ENCODE measurements at places on chromosomes 5 and 9.

DNA sequence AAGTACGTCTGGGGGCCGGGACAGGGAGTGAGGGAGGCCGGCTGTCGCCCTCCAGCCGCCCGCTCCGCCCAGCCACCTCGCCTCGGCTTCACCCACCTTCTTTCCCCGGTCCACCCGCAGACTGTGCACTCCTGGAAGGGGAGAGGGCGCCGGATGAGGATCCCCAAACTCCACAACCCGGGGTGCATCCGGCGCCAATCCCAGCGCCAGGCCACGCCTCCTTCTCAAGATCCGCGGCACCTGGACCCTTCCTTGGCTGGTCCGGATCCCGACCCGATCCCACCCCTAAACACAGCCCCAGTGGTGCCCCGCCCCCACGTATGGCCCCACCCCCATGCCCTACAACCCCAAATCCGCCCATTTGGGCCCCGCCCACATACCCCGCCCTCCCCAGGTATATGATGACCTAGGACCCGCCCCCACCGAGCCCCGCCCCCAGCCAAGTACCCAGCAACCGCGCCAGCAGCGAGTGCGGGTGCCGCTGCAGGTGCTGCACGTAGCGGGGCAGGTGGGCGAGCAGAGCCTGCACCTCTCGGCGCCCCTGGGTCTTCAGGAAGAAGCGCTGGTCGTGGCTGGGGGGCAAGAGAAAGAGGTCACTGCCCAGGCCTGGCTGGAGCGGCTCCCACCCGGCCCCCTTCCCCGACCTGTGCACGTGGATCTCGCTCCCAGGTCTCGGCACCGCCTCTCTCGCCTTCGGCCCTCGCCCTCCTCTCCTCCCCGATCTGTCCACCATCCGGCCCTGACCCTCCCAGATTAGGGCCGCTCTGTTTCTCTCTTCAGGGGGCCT lies 3.2 kb downstream of the PIP5KL1 start:
- peak; percentile 64 for DNase-seq

DNA sequence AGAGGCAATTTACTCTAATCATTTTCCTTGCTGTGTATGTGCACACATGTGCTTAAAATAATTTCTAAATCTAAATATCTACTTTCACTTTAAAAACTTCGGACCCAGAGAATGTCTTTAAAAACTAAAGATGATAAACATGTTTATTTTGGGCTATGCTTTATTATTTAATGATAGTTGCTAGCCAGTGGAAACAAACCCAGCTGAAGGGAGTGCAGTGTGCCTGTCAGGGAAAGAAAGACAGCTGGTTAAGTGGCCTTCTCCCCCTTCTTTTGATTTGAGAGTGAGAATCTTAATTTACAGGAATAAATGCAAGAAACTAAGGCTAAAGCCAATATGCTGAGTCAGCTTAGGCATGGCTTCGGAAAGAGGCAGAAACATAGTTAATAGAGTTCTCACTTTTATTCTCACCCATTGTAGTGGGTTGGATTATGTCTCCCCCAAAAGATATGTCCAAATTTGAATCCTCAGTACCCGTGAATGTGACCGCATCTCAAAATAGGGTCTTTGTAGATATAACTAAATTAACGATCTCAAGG lies 111.4 kb downstream of the DCP2 start:
- DNase-seq, result no peak

DNA sequence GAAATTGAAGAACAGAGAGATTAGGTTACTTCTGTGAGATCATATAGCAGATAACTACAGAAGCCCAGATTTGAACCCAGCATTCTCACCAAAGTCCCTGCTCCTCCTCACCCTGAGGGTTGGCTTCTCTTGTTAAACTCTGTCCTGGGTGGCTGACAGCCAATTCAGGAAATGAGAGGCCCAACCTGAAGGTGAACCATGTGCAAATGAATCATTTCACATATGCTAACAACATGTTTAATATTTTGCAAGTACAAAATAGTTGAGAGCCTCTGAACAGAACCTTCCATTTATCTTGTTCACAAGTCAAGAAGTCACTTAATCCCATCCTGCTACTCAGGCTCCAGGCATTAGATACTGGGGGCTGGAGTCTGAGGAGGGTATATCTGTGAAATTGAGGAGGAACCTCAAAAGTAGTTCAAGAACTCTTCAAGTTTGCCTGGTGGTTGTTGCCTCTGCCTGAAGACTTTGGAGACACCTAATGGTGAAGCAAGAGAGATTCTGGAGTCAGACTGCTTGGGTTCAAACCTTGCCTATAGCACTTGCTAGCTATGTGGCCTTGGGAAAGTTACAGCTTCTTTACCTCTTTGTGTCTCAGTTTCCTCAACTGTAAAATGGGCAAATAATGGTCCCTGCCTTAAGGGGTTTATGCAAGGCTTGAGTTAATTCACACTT lies 564.0 kb downstream of the PSAT1 start:
- DNase-seq, result no peak

DNA sequence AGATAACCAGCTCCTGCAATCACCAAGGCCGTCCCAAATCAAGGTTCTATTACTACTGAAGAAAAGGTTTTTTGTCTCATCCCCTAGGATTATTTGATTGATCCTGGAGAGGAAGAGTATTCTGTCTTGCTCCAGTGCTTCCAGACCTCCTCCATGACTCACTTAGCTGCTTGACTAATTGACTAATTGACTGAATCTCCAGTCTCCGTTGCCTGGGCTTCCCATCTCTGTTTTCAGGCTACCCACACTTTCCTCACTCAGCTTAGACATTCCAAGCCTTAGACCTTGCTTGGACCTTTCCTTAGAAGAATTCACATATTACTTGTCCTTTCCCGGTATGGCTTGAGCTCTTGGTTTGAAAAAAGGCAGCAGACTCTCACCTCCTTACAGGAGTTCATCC lies 60.6 kb downstream of the FRMD3 start:
- DNase-seq, result no peak

DNA sequence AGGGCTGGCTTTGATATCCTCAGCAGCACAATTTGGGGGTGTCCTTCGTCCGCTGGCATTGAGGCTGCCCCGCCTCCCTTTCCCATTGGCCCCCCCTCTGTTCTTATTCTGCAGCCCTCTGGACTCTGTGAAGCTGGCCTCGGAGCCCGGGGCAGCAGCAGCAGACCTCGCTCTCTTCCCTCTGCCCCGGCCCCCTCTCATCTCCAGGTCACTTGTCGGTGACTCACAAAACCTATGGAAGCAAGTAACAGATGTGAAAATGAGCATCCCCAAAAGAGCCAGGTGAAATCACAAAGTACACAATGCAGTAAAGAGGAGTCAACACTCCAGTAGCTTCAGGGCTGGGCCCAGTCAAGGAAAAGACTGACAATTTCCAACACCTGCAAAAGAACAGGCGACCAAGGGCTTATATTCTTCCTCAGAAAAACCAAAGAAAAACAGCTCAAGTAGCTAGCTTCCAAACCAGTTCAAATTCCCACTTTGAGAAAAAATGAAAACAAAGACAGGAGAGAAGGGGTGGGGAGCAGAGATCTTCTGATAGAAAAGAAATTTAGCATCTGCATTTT lies 97.5 kb downstream of the ZNF608 start:
- DNase-seq, result no peak

GRCh38 chr9:134515026-134515821 lies 126.4 kb upstream of the COL5A1 start:
- DNase-seq, result no peak

DNA sequence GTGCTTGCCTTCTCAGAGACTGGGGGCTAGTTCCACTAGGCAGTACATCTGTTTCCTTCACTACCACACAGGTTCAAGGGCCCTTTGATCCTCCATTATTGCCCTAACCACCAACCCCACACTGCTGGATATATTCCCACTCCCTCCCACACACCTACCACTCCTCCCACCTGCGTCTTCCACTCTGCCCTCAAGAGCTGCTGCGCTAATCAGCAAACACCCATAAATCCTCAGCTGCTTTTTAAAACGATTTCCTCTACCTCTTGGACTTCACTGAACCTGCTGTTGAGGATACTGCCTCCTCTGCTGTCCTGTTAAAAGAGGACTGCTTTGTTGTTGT lies 120.9 kb downstream of the MAPKAP1 start:
- no peak for DNase-seq

DNA sequence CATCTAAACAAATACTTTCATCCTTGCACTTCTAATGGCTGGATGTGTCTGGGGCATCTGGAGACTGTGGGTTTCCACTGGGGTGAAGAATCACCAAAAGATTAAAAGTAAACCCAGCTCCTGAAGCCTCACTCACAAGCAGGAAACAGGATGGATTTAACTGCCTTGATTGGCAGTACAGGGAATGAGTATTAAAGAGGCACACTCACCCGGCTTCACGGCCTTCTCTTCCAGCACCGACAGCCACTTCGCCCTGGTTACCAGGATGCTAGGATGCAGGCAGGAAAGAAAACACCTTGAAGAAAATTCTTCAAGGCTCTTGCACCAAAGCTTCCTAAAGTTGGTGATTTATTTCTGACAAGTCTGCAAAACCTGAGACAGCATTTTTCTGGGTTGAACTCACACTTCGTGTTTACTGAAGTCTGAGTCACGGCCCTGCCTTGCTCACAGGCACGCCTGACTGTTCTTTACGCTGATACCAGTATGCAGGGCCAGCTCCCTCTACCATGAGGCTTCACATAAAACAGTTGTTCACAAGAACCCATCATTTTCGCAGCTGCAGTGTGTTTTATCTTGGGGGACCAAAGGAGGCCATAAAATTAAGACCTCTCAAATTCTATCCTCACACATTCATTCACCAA lies 56.5 kb upstream of the ZNF354A start:
- DNase-seq, result no peak

- no peak for DNase-seq
Observed at GRCh38 chr9:99878651-99879050, 27.8 kb upstream of the STX17 start.

DNA sequence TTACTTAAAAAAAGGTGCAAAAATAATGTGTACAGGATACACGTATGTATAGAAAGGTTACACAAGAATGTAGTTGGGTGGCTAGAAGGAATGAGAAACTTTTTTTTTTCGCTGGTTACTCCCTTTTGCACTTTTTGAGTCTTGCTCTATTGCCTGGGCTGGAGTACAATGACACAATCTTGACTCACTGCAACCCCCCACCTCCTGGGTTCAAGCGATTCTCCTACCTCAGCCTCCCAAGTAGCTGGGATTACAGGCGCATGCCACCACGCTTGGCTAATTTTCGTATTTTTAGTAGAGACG lies 15.8 kb downstream of the FBXW11 start:
- DNase-seq, result no peak

DNA sequence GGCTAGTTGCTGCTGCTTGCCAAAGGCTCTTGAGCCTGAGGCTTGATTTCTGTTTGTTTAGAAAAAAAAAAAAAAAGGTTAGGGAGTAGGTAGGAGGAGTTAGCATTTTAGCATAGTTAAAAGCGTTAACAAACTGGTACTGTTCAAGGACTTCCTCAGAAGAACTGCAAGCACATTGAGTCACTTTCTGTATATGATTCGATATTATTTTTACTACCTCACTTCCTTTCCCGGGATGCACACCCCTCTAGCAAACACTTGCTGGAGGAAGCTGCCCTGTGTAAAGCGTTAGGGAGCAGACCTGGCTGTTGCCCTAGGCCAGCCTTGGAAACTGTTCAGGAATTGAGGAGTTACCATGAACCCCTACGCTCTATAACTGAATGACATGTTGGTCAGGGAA lies 15.7 kb upstream of the CEP120 start:
- no peak for DNase-seq

DNA sequence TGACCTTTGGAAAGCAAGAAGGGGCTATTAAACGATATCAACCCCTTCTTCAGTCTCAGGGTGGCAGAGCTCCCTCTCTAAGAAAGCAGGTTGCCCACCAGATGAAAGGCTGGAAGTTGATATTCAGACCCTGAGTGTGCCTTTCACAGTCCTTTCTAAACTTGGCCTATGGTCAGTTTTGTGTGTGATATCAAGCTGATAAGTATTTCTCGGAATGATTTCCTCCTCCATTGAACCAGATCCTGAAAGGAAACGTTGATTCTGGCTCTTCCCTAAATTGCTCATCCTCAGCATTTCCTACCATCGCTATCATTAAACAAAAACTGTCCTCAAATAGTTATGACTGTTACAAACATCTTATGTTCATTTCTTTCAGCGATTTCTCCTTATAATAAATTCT lies 130.4 kb downstream of the CEMIP2 start:
- DNase-seq, result no peak

- no peak for DNase-seq
Observed at GRCh38 chr5:150057052-150057451, 29.3 kb downstream of the CSF1R start.

GRCh38 chr9:4077499-4078102 lies 222.3 kb downstream of the GLIS3 start:
- DNase-seq, result peak; percentile 14

DNA sequence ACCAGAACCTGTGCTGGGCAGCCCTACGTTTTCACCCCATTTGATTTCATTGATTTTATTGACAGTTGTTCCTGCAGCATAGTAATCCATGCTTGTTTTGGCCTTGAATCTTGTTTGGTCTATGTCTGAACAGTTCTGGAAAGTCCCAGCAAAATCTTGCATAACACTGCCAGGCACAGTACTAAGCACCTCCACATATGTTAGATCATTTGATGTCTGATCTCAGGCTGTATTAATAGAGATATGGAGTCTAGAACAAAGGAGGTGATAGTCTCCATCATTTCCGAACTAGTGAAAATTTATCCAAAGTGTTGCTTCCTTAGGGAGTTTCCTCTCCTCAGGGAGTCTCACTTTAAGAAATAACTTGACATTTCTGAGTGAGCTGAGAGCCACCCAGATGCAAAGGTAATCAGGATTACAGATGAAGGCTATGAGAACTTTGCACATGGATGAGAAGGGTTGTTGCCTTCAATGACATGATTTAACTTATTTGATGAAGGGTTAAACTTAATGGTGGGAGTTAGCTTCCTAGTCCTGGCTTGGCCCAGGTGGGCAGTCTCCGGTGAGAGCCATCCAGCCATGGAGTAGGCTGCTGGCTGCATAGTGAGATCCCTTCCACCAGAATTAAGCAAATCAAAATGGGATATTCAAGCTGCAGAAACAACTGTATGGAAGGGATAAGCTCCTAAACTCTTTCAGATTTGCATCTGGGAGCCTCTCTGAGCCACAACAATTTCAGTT lies 173.8 kb upstream of the MVB12B start:
- no peak for DNase-seq

GRCh38 chr5:181109489-181110013 lies 21.4 kb downstream of the OR2V1 start:
- DNase-seq, result no peak

- no peak for DNase-seq
Observed at GRCh38 chr5:54337523-54337922, 27.1 kb upstream of the ARL15 start.

- DNase-seq, result no peak
Observed at GRCh38 chr5:35203403-35203802, 26.9 kb downstream of the PRLR start.

DNA sequence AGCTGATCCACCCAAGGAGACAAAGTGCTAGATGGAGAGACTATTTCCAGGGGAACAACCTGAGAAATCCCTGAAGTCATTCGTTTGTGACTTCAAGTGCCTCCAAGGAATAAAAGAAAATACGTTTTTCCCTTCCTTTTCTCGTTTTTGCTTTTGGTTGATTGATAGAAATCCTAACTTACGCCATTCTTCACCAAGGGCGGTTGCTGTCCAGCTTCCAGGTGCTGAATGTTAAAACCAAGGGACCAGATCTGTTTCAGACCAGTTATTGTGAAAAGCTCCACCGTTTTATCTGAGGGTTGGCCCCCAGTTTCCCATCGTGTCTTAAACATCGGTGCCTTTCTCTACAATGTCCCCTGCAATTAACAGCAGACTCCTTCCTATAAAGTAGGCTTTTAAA lies 600.7 kb upstream of the SGCD start:
- DNase-seq, result no peak

GRCh38 chr5:97111616-97112015 lies 30.8 kb downstream of the LIX1 start:
- DNase-seq, result no peak

Measured in stimulated activated CD4-positive, alpha-beta T cell treated with anti-CD3 and anti-CD28 coated beads, Interleukin-15, amount 100 ng/mL, for 1 hour (primary cell).